Right renal cortex interstitium (tissue), 3 donors: ENCODE measurements at places on chromosomes 16 and 17.

- no peak for DNase-seq
Measured at GRCh38 chr17:74635418-74635817, 11.9 kb upstream of the CD300E start.

DNA sequence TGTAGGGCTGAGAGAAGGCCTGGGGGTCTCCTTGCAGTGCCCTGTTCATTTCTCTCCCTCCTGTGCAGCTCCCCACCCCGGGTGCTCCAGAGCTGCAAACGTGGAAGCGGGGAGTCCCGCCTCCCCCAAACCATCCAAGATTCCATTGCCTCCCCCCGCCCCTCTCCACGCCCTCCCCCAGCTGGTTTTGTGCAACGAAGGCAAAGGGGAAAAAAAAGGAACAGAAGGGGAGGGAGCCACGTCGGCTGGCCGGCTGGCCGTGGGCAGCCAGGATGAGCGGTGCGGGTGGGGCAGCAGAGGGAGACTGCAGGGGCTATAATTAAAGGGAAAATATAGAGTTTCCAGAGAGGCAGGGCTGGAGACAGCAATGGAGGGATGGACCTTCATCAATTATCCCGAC, 1.7 kb upstream of the COL1A1 start:
- no peak for DNase-seq

GRCh38 chr17:39643271-39643670, 6.3 kb downstream of the STARD3 start:
- no peak for DNase-seq

- DNase-seq = no peak
Measured at GRCh38 chr16:83837566-83837965, 29.8 kb downstream of the HSBP1 start.

DNA sequence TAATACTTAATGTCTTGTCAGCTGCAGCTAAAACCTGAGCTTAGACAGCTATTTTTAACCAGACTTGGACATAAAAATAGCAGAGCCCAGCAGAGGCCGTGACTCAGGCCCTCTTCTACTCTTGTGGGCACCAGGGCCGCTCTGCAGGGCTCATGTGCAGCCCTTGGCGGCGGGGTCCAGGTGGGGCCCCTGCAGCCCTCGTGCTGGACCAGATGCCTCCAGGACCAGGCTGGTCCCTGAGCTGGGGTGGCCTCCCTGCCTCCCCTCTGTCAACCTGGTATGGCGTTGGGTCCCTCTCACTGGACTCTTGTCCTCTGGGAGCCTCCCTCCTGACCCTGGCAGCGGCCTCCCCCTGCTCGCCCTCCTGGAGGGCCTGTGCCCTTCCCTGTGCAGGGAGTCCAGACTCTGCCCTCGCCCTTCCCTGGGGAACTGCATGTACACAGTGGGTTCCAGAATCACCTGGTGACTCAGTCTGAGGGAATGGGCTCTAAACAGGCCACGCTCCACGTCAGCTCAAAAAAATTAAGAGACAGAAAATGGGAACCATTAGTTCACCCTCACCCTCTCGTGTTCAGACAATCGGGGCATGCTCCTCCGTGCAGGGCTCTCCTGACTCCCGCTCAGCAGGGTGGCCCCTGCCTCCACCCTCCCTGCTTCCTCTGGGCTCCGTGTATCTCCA, 9.7 kb downstream of the CDK5R1 start:
- no peak for DNase-seq

DNA sequence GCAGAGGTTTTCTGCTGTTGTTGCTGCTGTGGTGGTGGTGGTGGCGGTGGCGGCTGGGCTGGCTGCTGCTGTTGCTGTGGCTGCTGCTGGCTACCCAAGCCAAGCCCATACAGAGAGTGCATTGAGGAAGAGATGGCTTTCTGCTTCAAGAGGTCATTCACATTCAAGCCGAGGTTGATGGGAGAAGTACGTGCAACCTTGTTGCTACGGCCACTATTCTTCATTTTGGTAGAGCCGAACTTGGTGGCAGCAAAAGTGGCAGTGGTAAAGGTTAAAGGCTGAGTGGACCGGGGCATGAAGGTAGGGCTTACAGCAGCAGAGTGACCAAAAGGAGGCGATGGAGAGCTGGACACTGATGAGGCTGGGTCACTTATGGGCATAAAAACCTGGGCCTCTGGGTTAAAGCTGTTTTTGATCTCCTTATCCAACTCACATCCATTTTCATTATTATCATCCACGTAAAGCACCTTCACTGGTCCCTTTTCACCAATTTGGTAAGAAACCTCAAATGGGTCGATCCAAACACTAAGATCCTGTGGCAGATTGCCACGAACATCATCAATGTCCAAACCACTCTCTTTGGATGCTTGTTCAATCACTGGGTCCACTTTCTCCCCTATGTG, 2.8 kb downstream of the TOB1 start:
- DNase-seq = no peak

GRCh38 chr16:55471448-55472097, 7.4 kb upstream of the MMP2 start:
- no peak for DNase-seq

GRCh38 chr17:6638046-6638908, 2.2 kb downstream of the KIAA0753 start:
- DNase-seq = no peak

GRCh38 chr16:75192606-75193264, 14.2 kb downstream of the CTRB2 start:
- no peak for DNase-seq
